Small intestine (tissue), 16 donors: ENCODE measurements at places on chromosomes 13 and 19.

GRCh38 chr19:607301-608154 is 17.8 kb downstream of the HCN2 start:
- DNase-seq: no peak

DNA sequence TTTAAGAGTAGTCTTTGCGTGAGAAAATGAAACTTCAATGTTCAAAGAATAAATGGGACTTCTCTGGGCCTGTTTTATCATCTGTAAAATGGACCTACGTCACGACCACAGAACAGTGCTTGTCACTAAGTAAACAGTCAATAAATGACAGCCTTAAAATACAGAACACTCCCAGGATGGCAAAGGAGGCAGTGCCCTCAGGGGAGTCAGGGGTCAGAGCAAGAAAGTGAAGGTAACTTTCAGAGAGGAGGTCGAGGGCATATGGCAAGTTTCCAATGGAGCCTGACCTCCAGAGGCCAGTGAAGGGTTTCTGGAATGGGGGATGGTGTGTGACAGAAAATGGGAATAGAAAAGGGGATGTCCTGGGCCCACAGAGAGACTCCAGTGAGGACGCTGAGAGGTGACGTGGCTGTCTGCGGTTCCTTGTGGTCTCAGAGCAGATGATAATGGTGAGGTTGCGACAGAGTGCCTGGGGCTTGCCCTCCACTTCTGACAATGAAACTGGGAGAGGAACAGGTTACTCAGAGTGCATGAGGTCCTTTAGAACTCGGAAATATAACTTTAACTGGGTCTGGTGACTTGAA is 91.8 kb downstream of the UBL3 start:
- DNase-seq: peak; percentile 26

GRCh38 chr13:66879988-66880387 is 350.1 kb downstream of the PCDH9 start:
- DNase-seq: no peak

DNA sequence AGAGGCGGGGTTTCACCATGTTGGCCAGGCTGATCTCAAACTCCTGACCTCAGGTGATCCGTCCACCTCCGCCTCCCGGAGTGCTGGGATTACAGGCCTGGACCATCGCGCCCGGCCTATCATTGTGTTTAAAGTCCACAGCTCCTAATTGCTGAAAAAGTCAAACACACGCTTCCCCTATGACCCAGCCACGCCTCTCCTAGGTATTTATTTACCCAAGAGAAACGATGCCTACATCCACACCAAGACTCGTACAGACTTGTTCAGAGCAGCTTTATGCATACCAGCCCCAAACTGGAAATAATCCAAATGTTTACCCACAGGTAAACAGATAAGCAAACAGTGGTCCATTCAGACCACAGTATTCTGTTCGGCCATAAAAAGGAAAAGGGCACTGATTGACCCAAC is 15.1 kb downstream of the ZNRF4 start:
- peak; percentile 71 for DNase-seq

DNA sequence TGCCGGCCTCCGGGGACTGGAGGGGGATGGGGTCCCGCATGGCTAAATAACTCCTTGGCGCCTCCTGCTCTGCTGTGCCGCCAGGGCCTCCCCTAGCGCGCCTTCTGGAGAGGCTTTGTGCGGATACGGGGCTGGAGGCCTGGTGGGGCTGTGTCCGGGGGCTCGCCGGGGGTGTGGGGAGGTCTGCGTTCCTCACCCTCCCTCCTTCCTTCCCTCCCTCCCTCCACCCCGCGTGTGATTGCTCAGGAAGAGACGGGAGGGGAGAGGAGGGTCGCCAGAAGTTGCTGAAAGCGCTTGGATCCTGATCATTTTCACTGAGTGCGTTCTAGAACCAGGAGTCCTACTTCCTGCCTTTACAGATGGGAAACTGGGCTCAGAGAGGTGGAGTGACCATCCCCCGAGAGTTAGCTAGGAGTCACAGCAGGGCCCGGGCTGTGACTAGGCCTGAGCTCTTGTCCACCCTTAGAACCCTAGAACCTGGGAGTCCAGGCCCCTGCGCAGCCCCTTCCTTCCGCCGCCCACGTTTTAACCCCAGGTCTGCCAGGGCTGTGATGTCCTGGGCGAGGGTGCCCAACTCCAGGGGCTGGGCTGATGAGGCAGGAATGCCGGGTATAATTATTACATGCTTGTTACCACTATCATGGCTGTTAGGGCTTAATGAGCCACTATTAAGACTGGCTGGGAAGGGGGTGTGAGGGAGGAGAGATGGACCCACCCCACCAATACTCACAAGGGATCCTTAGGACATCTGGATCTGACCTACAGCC is 782 bp upstream of the JUND start:
- DNase-seq: no peak

- no peak for DNase-seq
These were observed 621.6 kb downstream of the GPC6 start for GRCh38 chr13:93848247-93848646.

DNA sequence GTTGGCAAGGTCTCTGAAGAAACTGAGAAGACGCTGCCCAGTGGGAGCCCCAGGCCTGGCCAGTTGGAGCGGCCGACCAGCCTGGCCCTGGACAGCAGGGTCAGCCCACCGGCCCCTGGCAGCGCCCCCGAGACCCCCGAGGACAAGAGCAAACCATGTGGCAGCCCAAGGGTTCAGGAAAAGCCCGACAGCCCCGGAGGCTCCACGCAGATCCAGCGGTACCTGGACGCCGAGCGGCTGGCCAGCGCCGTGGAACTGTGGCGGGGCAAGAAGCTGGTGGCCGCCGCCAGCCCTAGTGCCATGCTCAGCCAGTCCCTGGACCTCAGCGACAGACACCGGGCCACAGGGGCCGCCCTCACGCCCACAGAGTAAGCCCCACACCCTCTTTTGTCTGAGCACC is 20.1 kb upstream of the USE1 start:
- no peak for DNase-seq

DNA sequence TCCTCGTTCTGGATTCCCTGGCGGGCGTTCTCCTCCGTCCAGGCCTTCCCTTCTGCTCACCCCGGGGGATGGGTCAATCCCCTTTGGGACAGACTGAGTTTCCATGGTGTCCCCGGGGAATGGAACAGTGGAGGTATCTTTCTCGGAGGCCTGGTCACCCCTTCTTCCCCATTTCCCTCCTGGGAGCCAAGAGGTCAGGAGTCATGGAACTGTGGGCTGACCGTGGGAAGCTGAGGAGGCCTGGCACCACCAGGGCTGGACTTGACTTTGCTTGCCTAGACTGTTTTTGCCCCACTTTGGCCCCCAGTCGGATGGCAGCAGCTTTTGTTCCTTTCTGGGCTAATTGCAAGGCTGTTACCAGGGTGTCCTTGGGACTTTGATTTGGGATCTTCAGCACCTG is 2.0 kb downstream of the NACC1 start:
- no peak for DNase-seq

DNA sequence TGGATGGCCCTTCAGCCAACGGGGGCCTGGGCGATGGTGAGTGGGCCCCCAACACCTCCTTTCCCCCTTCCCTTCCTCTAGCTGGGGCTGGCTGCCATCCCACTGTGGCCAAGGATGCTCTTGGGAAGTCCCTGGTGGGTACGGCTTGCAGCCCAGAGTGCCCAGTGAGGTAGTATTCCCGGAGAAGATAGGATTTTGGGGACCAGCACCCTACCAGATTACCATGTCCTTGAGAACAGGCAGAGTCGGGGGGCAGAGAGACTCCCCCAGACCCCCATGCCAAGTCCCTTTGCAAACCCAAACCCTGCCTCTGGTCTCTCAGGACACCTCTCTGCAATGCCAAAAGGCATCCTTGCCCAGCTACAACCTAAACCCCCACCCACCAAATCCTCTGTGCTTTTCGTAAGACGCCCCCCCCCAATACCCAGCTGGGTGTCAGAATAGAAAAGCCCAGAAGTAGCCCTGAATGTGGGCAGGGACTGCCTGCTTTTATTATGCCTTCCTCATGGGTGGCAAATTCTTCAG is 1.7 kb downstream of the HIF3A start:
- no peak for DNase-seq

DNA sequence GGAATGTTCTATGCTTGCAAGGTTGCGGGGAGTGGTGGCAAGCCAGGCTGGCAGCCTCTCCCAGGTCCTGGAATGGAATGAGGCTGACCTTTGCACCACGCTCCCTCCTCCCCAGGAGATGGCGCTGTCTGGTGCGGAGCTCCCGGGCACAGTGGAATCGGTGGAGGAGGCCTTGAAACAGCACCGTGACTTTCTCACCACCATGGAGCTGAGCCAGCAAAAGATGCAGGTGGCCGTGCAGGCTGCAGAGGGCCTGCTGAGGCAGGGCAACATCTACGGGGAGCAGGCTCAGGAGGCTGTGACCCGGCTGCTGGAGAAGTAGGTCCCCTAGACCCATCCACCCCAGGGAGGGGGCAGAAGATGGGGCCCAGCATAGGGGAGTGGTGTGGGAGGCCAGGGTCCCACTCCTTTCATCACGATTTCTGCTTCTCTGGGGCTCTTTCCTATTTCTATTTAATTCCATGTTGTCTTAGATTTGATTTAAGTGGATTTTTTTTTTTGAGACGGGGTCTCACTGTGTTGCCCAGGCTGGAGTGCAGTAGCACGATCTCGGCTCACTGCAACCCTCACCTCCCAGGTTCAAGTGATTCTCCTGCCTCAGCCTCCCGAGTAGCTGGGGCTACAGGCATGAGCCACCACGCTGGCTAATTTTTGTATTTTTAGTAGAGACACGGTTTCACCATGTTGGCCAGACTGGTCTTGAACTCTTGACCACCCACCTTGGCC is 53.2 kb upstream of the SHKBP1 start:
- peak; percentile 95 for DNase-seq
